ENCODE measurements at places on chromosomes 4 and X.

DNA sequence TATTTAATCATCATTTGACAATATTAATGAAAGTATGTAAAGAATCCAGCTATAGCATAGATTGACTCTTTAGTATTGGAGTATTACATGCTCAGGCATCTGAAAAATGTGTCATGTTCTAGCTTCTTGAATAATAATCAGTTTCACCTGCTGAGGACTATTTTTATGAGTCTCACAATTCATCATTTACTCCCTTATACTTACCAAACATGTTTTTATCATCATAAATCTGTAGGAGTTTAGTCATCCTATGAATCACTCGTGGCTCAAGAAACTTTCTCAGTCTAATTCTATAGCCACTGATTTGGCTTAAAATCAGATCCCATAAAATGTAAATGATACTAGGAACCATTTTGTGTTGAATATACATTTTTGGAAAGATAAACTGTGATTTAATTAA, 1616.1 kb downstream of the C4orf33 start:
- DNase-seq, result no peak

DNA sequence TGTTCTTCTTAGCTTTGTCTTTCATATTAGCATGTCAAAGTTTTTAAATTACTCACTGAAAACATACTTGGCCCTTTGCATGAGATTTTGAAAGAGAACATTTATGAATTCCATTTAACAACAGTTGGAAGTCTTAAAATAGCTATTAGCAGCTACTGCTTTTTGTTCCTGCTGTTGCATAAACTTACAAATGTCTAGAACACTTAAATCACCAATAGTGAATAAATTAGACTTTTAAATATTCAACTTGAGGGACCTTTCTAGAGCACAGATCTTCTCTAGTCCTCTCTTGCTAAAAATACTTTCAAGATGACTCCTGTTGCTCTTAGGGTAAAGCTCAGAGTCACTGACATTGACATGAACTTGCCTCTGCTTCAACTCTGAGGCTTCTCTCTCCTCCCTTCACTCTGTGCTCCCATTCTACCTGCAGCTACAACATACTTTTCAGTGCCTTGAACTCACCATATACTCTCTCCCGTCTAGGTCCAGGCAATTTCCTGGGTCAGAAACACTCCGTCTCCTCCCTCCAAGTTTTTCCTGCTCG, 15.8 kb upstream of the TXK start:
- DNase-seq, result no peak

GRCh38 chr4:7623468-7623867, 188.7 kb upstream of the PSAPL1 start:
- DNase-seq, result no peak

DNA sequence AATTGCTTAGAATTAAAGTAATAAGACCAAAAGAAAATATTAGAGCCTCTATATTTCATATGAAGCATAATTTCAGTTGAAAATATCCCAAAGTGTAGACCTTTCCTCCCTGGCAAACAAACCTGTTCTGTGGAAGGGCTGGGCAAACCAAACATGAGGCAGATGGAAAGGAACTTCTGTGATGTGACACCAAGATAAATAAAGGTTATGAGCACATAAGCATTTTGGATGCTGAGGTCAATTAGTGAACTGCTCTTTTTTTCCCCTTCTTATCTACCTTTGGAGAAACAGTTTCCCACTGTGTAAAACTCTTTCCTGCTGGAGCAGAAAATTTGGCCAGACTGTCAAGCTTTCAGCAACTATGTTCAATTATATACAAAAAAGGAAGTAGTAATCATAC, 109.6 kb upstream of the STIM2 start:
- no peak for DNase-seq

- DNase-seq, result no peak
Measured at GRCh38 chr4:101286663-101287062, 60.7 kb downstream of the PPP3CA start.

DNA sequence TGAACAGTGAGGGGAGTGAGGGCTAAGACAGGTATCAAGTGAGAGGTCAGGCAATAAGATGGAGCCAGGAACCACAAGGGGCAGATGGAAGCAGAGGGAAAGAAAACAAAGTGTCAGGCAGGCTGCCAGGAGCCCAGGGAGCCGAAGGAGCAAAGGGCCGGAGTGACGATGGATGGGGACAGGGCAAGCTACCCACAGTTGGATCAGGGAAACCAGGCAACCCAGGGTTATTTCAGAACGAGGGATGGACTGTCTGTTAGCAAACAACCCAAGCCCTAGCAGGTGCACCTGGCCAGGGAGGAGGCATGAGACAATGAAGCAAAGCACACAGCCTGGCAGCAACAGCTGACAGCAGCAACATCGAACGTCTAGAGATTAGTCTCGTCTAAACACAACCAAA, 39.2 kb downstream of the SEL1L3 start:
- DNase-seq, result no peak

DNA sequence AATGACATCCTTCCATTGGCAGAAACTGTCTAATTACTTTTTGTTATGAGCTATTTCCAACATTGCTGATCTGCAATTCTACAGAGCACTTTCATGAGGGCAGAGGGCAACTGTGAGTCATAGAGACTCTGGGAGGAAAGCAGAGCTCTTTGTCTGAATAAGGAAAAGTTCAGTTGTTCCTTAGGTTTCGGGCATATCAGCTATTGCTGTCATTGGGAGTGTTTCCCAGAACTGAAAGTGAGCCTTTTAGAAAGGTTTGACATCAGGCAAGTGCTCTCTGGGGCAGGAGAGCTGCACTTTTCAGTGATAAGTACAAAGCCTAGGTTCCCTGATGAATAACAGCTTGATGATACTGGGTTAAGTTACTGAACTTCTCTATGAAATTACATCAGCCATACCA, 119.2 kb upstream of the EDNRA start:
- DNase-seq, result no peak

DNA sequence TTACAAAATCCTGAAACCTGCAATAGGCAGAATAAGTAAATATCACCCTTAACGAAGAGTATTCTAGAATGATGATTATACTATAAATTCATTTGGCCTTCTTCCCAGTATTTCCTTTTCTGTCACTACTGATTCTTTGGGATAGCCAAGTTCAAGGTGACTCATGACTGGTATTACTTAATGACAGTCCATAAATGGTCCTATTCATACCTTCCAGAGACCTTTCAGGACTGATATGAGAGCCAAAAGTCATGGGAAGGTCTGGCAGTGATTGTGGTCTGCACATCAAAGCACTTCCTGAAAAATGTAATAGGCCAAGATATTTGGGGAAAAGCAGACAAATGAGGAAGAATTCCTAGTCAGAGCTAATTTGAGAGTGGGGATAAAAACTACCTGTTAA, 239.6 kb upstream of the FAM47A start:
- DNase-seq, result no peak

GRCh38 chr4:116180157-116180601, 905.2 kb downstream of the TRAM1L1 start:
- DNase-seq, result peak; percentile 52

Measured in NCI-H2227 treated with DMSO at 0.1 percent for 48 hours (cell line).